ENCODE measurements at places on chromosomes 1 and 21. TPM values are rescaled to one million over a fixed set of nuclear protein-coding genes. Genes with fewer than 3 reads are reported as not detected.

DNA sequence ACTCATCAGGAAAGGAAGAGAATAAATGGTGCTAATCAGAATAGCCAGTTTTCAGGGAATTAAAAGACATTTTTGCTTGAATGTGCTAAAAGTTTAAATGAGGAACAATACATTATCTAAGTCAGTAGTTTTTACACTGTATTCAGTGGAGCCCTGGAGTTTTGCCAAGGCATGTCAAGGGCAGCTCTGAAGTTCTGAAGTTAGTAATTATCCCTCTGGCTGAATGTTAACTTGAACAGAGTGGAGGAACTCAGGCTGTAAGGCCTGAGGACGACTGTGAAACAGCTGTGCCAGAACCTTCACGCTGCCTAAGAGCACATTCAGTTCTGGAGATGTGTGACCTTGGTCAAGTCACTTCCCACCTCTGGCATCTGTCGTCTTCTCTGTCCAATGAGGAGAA, 68.1 kb downstream of the EDEM3 start:
- H3K4me1 ChIP-seq: no peaks in the 10 kb centered on the region
- no peak overlapping the region for H3K4me3 ChIP-seq
- DNase-seq: no peak

DNA sequence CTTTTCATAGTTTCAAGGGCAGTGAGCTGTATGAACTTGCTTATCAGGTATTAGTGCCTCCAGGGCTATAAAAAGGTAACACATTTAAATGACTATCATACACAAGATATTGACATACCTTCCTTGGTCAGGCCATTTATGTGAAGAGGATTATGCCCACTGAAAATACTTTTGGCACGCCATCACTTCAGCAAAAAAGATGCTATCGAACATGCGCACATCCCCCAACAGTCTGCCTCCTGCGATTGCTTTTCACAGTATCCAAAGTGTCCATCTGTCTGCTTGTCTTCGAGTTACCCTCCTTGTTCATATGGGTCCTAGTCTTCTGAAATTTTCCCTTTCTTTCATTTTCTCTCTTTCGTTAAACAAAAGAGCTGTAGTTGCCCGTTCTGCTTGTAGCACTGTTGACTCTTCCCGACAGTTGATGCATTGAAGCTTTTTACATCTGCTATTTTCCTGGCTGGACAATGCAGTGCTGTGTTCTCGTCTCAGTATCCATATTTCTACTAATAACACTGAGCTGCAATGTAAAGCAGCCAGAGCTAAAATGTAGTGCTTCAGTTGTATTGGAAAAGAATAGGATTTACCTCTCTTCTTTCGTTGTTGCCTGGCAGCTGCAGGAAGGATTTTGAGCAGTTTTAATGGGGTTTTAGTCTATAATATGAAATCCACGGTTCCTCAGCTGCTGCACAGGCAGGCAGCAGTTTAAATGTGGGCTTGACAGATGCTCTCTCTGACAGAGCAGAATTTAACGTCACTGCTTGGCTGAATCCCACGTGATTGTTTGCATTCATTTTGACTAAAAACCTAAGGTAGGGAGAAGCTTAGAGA, at the start of gene B3GALT2:
B3GALT2 (minus strand) TSS at position 713 of the 831 bp plus-strand sequence. CDS start 5,051 bp downstream, outside the sequence.
- H3K27me3 ChIP-seq: no peaks in the 10 kb centered on the region
- no peaks in the 10 kb centered on the region for H3K36me3 ChIP-seq
- peak within 1 kb of the TSS; percentile 32 for H3K4me3 ChIP-seq
- no peak for DNase-seq

The SPRTN gene
- 8.9 TPM for total RNA-seq

The CASQ2 gene
- total RNA-seq: not detected

DNA sequence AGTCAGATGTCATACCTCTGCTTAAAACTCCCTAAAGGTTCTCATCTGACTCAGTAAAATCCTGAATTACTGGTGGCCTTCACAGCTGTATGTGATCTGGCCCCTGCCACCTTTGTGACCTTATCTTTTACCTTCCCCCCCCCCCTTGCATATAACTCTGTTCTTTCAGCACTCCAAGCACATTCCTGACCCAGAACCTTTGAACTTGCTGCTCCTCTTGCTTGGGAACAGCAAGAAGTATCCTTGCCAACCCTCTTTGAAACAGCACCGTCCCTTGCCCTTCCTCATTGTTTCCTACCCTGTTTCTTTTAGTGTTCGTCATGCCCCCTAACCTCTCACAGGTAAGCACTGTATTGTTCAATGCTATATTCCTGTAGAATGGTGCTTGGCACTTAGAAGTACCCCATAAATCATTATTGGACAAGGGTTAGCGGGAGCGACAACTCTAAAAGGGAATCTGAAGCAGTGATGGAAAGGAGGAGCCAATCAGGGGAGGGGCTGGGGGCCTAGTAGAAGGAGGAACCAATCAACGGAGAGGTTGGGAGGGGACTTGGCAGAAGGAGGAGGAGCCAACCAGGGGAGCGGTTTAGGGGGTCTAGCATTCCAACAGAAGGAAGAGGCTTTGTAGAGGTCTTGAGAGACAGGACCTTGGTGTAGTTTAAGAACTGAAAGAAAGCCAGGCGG, 13.9 kb downstream of the CACHD1 start:
- no peak overlapping the region for H3K4me3 ChIP-seq
- peaks cover 12% of the 10 kb centered on the region for H3K4me1 ChIP-seq
- no peak overlapping the region for H3K27ac ChIP-seq
- H3K27me3 ChIP-seq: no peaks in the 10 kb centered on the region
- no peak for DNase-seq

The ARTN gene
- 0.08 TPM for total RNA-seq

DNA sequence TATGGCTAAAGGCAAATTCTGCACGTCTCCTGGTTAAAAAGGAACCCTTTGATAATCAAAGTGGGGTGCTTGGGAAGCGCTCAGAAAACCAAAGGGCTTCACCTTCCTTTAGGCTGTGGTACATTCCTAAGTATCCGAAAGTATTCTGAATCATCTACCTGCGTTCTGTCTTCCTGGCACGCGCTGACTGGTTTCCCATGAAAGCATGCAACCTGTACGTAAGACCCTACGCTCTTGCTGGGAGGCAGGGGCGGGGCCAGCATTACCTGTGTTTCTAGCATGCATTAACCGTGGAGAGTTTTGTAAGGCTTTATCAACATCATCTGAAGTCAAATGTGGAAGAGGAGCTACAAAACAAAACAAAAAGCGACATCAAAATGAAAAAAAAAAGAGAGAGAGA, 96.0 kb downstream of the ERG start:
- no peak for DNase-seq
- H3K27ac ChIP-seq: no peak overlapping the region

The SH2D1B gene
- total RNA-seq: 0.84 TPM

The CDK11A gene
- total RNA-seq: 17.0 TPM

The LCA5L gene
- 1.6 TPM for total RNA-seq

- no peaks in the 10 kb centered on the region for H3K27me3 ChIP-seq
- no peak overlapping the region for H3K27ac ChIP-seq
- DNase-seq: no peak
- no peaks in the 10 kb centered on the region for H3K36me3 ChIP-seq
- H3K4me1 ChIP-seq: no peaks in the 10 kb centered on the region
Measured at GRCh38 chr1:116308276-116308675, 64.8 kb upstream of the ATP1A1 start.

The ASH1L gene
- 30.3 TPM for total RNA-seq

GRCh38 chr1:223223091-223223995, 80.3 kb upstream of the TLR5 start:
- no peaks in the 10 kb centered on the region for H3K27me3 ChIP-seq
- H3K27ac ChIP-seq: no peak overlapping the region
- no peak overlapping the region for H3K4me3 ChIP-seq
- H3K36me3 ChIP-seq: no peaks in the 10 kb centered on the region
- peak; percentile 14 for DNase-seq

The SPATA21 gene
- total RNA-seq: not detected

- DNase-seq: no peak
- no peaks in the 10 kb centered on the region for H3K27me3 ChIP-seq
- no peaks in the 10 kb centered on the region for H3K4me1 ChIP-seq
Measured at GRCh38 chr1:77057994-77058585, 161.1 kb downstream of the PIGK start.

GRCh38 chr1:60419023-60419422, 345.5 kb upstream of the C1orf87 start:
- no peak overlapping the region for H3K4me3 ChIP-seq
- H3K36me3 ChIP-seq: no peaks in the 10 kb centered on the region
- no peaks in the 10 kb centered on the region for H3K4me1 ChIP-seq

DNA sequence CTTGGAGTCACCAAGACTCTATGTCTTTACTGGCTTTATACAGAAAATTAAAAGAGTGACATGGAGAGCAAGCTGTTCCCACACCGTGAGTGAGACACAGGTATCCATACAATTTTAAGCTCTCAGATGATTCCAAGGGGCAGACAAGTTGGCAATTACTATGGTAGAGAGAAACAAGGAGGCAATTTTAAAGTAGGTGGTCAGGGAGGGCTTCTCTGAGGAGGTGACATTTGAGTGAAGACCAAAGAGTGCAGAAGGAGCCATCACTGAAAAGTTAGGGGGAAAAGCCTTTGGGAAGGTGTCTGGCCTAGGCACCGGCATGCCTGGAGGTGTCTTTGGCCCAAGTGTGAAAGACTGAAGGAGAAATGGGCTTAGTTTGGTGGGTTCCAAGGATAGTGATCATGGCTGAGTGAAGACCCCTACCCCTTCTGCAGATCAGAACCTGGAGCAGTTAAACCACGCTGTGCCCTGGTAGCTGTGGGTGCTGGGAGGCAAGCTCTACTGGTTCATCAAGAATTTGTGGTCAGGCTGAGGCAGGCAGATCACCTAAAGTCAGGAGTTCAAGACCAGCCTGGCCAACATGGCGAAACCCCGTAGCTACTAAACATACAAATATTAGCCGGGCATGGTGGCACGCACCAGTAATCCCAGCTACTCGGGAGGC, 10.4 kb downstream of the IFI6 start:
- H3K4me3 ChIP-seq: no peak overlapping the region
- H3K36me3 ChIP-seq: peaks cover 2% of the 10 kb centered on the region
- DNase-seq: no peak

DNA sequence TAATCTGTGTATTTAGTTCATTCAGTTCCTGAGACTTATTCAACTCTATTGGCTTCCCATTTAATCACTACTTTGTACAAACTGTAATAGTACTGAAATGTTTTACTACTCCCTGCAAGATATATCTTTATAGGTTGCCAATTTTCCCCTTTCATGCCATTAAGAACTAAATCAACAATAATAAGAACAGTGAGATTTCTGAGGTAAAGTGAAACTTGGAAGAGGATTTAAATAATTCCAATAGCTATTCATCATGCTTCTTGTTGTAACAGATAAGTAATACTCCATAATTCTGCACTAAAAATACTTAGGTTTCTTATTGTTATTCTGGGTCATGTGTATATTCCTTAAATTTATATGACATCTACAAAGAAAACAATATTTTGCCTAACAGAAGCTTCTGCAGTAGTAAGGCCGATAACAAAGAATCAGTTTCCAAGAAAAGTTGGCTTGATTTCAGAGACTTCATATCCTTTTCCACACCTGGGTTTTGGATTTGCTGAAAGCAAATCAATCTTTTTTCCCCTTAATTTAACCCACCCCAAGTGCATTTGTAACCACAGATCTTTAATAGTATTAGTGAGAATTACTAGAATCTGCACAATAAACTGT, 258.3 kb downstream of the FAF1 start:
- no peaks in the 10 kb centered on the region for H3K36me3 ChIP-seq
- DNase-seq: no peak
- H3K4me3 ChIP-seq: no peak overlapping the region
- H3K27ac ChIP-seq: no peak overlapping the region
- no peaks in the 10 kb centered on the region for H3K4me1 ChIP-seq
- no peaks in the 10 kb centered on the region for H3K27me3 ChIP-seq

DNA sequence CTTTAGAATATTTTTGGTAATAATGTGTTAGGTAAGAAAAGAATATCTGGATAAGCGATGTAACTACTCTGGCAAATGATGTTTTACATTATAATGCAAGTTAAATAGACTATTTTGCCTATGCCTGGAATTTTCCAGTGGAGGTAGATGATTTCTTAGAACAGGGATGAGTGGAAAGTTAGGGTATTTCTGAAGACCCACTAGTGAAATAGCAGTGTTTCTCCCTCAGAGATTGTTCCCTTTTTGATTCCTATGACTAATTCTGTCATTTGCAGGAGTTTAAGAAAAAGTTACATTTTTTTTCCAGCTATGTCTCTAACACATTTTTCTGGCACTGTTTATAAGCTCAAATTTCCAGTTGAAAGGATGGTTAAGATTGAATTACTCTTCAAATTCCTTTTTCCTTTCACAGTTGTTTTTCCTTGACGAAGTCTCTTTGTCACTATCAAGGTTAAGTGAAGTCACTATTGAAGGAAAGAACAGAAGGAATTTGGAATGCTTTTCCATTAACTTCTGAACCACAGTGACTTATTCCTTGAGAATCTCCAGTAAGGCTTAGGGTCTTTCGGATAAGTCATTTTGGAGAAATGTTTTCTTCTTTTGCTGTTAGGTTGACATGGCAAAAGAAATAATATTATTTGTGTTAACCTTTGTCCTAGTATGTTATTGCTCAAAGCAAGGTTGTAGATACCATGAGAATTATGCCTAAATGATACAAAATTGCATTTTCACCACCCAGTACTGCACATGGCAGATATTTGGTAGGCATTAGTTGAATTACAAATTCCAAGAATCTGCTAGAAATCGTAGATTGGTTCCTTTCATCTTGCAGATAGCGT, 42.9 kb upstream of the ZNF326 start:
- no peaks in the 10 kb centered on the region for H3K27me3 ChIP-seq
- no peak overlapping the region for H3K27ac ChIP-seq
- no peaks in the 10 kb centered on the region for H3K36me3 ChIP-seq
- H3K4me1 ChIP-seq: peaks cover 16% of the 10 kb centered on the region
- DNase-seq: no peak
- H3K4me3 ChIP-seq: no peak overlapping the region

The S100A8 gene
- 99.3 TPM for total RNA-seq

GRCh38 chr1:66393586-66394287, 140.2 kb upstream of the SGIP1 start:
- no peak overlapping the region for H3K27ac ChIP-seq
- DNase-seq: no peak
- no peaks in the 10 kb centered on the region for H3K4me1 ChIP-seq
- H3K4me3 ChIP-seq: no peak overlapping the region

The HMGCL gene
- total RNA-seq: 111 TPM

The HSPB7 gene
- total RNA-seq: 0.28 TPM

GRCh38 chr21:37060296-37060695, 12.6 kb downstream of the PIGP start:
- H3K4me1 ChIP-seq: no peaks in the 10 kb centered on the region
- H3K27ac ChIP-seq: no peak overlapping the region
- H3K36me3 ChIP-seq: peaks cover 5% of the 10 kb centered on the region
- H3K4me3 ChIP-seq: no peak overlapping the region

The AGBL4 gene
- not detected for total RNA-seq

DNA sequence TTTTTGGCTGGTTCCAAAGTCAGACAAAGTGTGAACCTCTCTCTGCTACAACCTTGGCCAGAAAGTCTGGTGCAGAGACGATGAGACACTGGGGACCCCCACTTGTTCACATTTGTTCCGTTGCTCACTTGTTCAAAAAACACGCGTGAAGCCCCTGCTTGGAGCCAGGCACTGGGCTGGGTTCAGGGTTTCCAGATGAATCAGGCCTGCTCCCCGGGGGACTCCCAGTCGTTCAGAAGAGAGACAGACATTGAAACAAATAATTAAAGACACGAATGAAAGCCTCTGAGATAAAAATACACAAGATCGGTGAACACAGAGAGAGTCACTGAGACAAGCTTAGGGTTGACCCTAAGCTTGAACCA, 101.5 kb upstream of the RUNX3 start:
- no peaks in the 10 kb centered on the region for H3K36me3 ChIP-seq
- no peak overlapping the region for H3K4me3 ChIP-seq
- no peak for DNase-seq
- H3K27ac ChIP-seq: no peak overlapping the region
- no peaks in the 10 kb centered on the region for H3K27me3 ChIP-seq

The EPHA2 gene
- total RNA-seq: 11.1 TPM

- H3K27me3 ChIP-seq: no peaks in the 10 kb centered on the region
- H3K4me1 ChIP-seq: peaks cover 4% of the 10 kb centered on the region
- no peak for DNase-seq
- H3K4me3 ChIP-seq: no peak overlapping the region
Measured at GRCh38 chr1:31390071-31390470, 17.2 kb upstream of the FABP3 start.
